ENCODE measurements at places on chromosomes 11 and 22.

DNA sequence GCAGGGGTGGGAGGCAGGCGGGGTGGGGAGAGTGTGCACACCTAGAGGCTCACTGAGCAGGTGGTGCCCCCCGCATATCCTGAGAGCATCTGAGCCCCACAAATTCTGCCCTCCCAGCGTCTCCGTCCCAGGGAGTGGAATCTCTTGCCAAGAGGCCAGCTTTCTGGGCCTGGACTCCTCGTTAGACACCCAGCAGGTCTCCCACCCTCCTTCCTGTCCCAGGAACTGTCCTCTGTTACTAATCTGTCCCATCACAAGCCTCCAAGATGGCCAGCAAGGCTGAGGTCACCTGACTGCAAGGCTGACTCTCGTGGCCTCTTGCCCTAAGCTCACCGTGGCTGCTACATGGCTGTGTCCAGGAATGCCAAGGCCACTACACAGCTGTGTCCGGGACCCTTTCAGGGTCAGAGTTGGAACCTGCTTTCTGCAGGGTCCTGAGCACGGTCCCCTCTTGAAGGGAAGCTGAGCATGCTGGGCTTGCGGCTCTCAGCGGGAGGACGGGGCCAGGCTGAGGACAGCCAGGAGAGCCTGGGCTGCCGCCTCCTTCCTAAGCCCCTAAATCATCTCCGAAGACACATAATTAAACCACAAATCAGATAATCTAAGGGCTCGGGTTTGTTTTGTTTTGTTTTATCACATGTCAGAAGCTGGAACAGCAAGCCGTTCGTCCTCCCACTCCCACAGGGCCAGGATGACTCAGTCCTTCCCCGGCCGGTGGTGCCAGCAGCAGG is 1327.3 kb downstream of the TBC1D22A start:
- DNase-seq, result no peak

DNA sequence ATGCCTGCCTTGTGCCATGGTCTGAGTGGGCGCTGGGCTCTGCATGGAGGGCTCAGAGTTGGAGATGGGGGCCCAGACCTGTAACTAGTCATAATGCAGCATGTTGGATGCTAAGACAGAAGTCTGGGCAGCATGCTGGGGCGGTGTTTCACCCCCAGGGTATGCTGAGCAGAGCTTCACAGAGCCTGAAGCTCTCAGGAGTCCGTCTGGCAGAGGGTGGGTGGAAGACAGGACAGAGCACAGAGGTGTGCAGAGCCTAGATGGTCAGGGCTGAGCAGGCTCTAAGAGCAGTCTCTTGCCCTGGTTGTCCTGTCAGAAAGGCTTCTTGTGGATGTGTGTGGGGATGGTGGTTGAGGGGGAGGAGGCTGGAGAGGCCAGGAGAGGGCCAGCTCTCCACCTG is 7.2 kb downstream of the TAF6L start:
- DNase-seq, result no peak

DNA sequence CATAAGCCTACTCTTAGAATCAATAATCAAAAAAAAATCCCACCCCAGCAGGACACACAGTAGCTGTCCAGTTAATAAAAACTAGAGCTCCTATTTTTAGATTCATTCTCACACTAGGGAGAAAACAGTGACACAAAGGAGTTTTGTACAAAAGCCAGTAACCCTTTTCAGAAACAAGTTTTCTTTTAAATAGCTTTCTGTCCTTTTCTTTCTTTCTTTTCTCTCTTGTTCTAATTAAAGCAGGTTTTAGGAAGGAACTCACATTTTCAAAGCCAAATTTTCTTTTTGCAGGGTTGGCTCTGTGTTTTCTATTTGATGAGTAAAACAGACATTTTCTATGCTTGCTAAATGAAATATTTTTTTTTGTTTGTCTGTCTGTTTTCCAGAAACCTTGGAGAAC is 1390.7 kb downstream of the FAM181B start:
- DNase-seq, result no peak

- no peak for DNase-seq
Observed at GRCh38 chr22:42160830-42161696, 30.5 kb upstream of the CYP2D6 start.

DNA sequence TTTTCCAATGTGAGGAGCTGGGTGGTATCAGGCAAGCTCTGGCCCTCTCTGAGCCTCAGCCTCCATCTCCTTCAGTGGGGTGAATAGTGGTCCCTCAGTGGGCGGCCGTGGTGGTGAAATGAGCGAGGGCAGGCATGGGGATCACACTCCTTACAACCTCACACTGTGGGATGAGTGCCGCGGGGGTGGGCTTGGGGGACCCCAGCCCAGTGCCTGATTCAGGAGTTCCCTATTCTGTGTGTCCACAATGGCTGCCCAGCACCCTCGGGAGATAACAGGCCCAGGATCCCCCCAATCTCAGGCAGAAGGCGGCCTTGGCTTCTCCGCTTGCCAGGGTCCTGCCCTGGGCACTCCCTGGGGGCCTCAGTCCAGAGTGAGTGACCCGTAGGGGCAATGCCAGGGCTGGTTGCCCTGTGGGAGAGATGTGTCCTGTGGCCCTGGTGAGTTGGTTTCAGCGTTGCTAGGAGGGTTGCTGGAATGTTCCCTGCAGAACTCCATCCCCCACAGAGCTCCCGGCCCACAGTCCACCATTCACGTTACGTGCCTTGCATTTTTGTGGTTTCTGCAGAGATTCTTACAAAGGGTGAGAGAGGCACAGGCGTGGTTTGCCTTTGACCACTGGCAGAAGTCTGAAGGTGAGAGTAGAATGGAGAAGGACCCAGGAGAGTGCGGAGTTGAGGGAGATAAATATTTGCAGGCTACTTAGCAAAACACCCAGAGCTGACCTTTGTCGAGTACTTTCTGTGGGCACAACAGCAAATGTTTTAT is 2.9 kb downstream of the ALDH3B1 start:
- no peak for DNase-seq

- no peak for DNase-seq
Observed at GRCh38 chr22:18994701-18995326, 58.7 kb upstream of the PRODH start.

DNA sequence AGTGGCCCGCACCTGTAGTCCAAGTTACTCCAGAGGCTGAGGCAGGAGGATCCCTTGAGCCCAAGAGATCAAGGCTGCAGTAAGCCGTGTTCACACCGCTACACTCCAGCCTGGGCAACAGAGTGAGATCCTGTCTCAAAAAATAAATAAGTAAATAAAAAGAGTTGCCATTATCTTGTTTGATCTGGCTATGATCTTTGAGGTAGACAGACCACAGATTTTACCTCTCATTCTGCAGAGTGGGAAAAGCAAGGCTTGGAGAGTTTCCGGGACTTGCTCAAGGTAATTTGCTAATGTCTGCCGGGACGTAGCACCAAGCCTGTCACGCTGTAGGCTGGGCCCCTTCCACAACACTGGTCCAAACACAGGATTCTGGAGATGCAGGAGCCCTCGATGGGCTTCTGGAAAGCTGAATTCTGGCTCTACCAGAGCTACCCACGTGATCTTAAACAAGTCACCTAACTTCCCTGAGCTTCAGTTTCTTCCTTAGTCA is 6.8 kb downstream of the GRAP2 start:
- DNase-seq, result no peak

GRCh38 chr11:64924910-64925284 is 408 bp downstream of the PPP2R5B start:
- no peak for DNase-seq

DNA sequence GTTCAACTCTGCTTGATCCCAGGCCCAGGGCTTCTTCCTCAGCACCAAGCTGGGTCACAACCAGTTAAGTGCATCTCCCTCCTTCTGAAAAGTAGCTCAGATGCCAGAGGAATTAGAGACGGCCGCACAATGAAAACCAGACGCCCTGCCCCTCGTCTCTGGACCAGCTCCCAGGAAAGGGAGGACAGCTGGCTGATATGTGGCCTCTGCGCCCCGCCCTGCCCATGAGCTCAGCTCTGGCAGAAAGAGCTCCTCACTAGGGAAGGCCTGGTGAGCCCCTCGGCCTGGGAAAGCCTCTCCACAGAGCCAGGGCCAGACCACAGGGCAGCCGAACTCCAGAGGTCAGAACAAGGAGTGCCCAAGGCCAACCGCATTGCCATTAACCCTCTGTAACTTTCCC is 18.1 kb upstream of the SCGB1A1 start:
- DNase-seq, result no peak

DNA sequence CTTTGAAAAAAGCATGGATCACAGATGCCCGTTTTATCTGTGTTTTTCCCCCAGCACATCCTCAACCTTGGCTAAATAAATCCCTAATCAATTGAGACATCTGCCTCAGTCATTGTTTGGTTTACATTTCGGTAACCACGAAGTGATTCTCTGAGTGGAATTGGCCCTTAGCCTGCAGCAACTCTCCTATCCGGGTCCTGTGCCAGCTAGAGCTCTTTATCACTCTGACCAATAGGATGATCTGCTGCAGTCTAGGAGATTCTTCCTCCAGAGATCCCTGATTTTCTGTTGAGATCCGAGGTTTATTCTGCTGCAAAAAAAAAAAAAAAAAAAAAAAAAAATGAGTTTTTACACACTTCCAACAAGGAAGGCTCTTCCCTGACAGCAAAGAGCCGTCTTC is 137.3 kb downstream of the KCNA4 start:
- no peak for DNase-seq

DNA sequence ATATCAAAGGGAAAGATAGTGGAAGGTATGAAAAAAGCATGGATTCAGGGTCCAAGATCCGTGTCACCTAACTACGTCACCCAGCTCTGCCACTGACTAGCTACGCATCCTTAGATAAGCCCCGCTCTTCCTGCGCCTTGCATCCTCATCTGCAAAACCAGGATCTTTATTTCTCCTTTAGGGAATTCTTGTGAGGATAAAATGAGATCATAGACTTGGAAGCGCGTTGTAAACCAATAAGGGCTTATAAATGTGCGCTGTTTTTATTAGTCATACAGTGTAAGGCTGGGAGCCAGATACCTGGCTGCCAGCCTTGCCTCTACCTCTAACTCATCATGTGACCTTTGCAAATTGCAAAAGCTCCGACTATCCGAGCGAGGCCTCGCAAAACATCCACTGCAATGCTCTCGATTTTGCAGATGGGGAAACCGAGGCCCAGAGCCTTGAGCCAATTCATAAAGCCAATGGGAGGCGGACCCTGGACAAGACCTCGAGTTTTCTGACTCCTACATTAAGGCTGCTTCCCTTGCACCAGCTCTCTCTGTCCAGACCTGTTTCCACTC is 753 bp downstream of the PRPF19 start:
- DNase-seq, result no peak

DNA sequence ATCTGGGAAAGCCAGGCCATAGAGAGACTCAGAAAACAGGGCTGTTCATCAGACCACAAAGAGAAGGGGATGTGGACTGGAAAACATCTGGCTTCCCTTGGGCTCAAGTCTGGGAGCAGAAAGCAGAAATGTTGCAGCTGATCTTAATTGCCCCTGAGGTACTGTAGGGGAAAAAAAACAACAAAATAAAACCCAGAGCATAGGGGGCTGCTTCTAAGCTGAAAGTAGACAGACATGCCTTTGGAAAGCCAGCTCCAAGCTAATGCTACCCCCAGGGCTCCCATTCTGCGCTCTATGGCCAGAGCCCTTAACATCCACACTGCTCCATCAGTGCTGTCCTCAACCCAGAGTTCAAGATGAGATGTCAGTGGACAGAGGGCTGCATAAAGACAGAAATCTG is 2.0 kb upstream of the PACSIN3 start:
- no peak for DNase-seq

- no peak for DNase-seq
Observed at GRCh38 chr11:59214141-59214893, 1.6 kb upstream of the MPEG1 start.

DNA sequence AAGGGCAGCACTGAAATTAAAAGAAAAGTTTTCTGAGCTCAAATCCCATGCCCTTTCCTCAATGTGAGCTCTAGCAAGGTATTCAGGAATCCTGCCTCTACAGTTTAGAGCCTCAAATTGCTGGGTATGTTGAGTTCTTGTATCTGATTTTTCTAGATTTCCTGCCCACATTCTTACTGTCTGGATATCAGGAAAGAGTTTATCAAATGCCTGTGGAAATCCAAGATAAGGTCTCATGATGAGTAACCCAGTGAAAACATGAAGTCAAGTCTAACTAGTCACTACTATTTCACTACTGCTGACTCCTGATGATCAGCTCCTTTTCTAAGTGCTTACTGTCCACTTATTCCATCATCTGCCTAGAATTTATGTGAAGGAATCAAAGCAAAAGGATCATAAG is 29.8 kb downstream of the LIMK2 start:
- DNase-seq, result no peak

- no peak for DNase-seq
Observed at GRCh38 chr22:46280999-46281623, 13.3 kb downstream of the TTC38 start.

GRCh38 chr22:46674367-46674781 is 54.2 kb downstream of the GRAMD4 start:
- DNase-seq, result no peak

DNA sequence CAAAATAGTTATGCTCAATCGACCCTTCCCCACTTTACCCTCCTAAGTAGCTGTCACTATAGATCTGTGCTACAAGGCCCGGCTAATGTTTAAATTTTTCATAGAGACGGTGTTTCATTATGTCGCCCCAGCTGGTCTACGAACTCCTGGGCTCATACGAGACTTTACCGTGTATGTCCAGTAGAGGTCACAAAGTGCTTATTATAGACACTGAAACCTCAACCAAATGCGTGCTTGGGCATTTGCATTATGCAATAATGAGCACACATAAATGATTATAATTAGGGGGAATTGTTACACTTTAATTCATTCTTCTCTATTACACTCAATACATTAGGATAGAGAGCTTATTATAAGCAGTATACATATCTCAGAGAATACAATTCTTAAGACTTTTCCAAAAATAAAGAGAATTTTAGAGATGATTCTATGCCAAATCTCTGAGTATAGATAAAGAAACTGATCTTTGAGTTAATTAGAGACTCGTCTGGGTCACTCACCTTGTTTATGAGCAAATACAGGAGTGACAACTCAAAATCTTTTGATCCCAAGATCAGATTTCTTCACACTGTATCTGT is 12.5 kb upstream of the MRPL16 start:
- DNase-seq, result no peak

DNA sequence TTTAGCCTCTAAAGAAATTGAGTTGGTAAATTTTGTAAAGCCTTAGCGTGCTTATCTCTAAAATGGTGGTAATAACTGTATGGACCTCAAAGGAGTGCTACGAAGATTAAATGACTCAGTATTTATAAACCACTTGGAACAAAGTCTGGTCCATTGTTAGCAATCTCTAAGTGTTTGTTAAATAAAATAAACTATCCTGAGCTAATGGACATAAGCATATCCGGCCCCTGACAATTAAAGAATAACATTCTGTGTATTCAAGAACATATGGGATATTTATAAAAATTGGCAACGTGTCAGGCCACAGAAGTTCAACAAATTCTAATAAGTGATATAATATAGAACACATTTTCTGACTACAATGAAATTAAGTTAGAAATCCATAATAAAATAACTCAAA is 71.0 kb downstream of the MYEOV start:
- DNase-seq, result no peak

DNA sequence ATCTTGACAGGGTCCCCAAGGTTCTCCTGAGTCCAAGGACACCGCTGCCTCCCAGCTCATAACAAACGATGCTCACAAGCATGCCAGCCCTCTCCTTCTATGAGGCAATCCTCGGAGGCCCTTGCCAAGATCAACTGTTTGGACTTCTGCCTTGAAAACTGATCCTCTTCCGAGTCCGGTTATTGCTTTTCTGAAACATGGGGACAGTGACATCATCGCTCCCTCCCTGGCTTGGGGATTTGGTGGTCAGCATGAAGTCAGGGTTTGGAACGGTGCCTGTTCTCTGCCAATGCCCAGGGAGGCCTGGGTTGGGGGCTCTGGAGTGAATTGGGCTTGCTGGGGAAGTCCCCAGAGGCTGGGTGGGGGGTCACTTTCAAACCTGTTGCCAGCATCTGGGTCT is 149.3 kb downstream of the FBXO7 start:
- no peak for DNase-seq

GRCh38 chr22:30347255-30347892 is 9.3 kb downstream of the SF3A1 start:
- no peak for DNase-seq

Measured in cortex of kidney (tissue), 1 donor.